ENCODE measurements at places on chromosomes 2 and 18. TPM values are rescaled to one million over a fixed set of nuclear protein-coding genes. Genes with fewer than 3 reads are reported as not detected.

GRCh38 chr2:72685638-72686213, 140.1 kb downstream of the EXOC6B start:
- H3K27me3 ChIP-seq, result no peaks in the 10 kb centered on the region
- H3K4me1 ChIP-seq, result no peaks in the 10 kb centered on the region
- no peaks in the 10 kb centered on the region for H3K36me3 ChIP-seq
- H3K27ac ChIP-seq, result no peak overlapping the region
- no peak overlapping the region for H3K4me3 ChIP-seq
- no peak for DNase-seq

- H3K4me3 ChIP-seq, result no peak overlapping the region
- no peaks in the 10 kb centered on the region for H3K27me3 ChIP-seq
- H3K4me1 ChIP-seq, result no peaks in the 10 kb centered on the region
- no peaks in the 10 kb centered on the region for H3K36me3 ChIP-seq
These were observed 283.7 kb downstream of the SUCLG1 start for GRCh38 chr2:84175340-84175739.

DNA sequence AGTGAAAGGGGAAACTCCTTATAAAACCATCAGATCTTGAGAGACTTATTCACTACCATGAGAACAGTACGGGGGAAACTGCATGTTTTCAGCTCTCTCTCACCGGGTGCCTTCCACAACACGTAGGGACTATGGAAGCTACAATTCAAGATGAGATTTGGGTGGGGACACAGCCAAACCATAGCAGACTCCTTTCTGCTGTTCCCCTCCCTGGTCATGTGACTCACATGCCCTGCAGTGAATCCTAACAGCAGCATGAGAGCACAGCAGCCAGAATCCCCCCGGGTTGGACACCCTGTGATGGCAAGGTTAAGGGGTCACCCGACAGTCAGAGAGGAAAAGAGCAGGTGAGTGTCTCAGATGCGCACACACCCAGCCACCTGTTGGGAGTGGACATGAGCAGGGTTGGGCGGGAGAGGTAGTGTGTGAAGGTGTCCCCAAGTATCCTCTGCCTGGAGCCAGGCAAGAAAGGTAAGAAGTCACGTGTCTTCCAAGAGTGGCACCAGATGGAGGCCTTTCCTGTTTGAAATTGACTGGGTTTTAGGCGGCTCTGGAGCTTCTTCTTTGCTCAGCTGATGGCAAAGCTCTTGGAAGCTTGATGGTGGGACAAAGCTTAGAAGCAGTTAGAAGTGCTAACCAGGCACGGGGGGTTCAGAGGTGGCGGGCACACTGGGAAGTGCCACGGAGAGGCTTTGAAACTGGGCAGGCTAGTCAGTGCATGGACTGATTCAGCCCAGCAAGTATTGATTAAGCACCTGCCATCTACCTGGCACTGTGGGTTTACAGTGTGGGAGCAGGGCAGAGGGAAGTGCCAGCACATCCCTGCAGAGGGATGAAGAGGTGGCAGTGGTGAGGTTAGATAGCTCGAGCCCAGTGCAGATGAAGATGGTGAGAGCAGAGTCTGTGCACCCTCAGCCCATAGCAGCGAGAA, 68.7 kb downstream of the RHOB start:
- no peak overlapping the region for H3K4me3 ChIP-seq
- H3K27me3 ChIP-seq, result no peaks in the 10 kb centered on the region
- no peaks in the 10 kb centered on the region for H3K36me3 ChIP-seq
- DNase-seq, result no peak
- no peak overlapping the region for H3K27ac ChIP-seq

DNA sequence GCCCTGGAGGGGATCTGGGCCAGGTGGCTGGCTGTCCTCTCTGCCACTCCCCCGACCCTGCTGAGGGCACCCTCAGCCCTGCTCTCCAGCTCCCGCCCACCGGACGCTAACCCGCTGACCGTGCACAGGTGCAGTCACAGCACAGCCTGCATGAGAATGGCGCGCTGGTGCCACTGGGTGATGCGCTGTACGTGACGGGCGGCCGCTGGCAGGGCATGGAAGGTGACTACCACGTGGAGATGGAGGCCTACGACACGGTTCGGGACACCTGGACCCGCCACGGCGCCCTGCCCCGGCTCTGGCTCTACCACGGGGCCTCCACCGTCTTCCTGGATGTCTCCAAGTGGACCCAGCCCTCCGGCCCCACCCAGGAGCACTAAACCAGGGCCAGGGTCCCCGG, 8.1 kb upstream of the ERFE start:
- H3K36me3 ChIP-seq, result no peaks in the 10 kb centered on the region
- no peak overlapping the region for H3K27ac ChIP-seq
- no peak for DNase-seq

Gene SERPINB5
- not detected for total RNA-seq

DNA sequence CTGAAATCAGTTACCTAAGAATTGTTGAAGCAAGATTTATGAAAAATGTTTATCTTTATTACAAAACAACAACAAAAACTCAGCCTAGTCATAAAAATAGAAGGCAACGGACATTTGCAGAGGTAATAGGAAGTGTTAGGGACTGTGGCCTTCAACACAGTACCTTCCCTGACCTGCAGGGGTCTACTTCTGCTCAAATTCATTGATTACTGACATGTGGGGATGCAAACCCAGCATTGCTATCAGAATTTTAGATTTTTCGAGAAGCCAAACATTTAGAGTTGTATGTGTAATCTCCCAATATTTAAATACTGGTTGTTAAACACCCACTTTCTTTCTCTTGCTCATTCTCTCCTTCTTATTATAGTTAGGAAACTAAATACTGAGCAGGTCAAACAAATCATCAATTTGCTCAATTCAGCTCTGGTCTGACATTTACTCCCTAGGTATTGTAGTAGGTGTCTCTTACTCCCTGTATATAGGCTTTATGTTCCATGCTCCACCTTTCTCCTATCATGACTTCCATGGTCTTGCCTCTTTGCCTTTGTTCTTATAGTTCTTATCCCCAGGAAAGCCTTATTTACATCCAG, 198.5 kb downstream of the UBE2E3 start:
- H3K4me1 ChIP-seq, result no peaks in the 10 kb centered on the region
- H3K27ac ChIP-seq, result no peak overlapping the region
- no peaks in the 10 kb centered on the region for H3K27me3 ChIP-seq
- no peak overlapping the region for H3K4me3 ChIP-seq

Gene SLC14A1
- 1.9 TPM for total RNA-seq

DNA sequence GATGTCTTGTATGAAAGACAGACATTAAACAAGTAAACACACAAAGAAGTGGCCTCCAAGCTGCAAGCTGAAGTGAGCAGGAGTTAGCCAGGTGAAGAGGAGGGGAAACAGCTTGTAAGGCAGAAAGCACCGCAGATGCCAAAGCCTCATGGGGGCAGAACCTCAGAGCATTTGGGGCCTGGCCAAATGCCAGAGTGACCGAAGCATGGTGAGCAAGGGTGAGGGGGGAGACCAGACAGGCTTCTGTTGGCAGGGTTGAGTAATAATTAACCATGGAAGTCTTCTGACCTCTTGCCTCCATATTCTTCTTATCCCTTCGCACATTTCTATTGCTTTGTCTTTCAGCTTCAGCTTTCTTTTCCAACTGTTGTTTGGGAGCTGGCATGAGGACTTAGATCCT, 5.6 kb downstream of the QPCT start:
- H3K27ac ChIP-seq, result no peak overlapping the region
- no peaks in the 10 kb centered on the region for H3K4me1 ChIP-seq

DNA sequence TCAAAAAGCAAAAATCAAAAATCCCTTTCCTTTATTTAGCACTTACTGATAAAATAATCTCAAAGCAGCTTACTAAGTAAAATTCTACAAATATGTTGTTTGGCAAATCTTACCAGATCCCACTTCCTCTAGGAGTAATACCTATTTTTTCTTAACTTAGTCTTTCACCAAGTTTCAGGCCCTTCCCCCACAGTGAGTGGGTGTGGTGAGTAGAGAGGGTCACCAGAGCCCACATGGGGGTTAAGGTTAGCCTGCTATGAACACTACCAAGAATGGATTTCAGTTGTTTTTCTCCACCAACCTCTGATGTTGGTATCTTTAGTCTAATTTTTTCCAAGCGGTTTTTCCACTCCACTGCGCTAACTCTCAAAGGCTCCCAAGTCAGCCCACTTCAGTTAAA, 23.2 kb downstream of the PIAS2 start:
- no peak overlapping the region for H3K4me3 ChIP-seq
- DNase-seq, result no peak
- no peaks in the 10 kb centered on the region for H3K27me3 ChIP-seq
- peaks cover 3% of the 10 kb centered on the region for H3K36me3 ChIP-seq

DNA sequence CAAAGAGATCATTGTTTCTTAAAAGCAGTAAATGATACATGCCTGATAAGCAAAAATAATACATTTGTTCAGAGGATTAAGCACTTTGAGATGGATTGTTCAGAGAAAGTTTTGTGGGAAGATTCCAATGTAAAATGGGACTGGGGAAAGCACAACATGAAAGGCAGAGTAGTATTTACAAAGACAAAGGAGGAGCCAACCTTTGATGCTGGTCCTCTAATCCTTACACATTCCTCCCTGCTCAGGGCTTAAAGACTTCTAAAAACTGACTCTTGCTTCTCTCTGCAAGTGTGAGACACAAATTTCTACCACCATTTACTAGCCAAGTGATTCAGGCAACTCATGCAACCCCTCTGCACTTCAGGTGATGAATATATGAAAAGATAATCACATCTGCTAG, 47.2 kb upstream of the REG3G start:
- no peak overlapping the region for H3K4me3 ChIP-seq
- no peak for DNase-seq
- no peaks in the 10 kb centered on the region for H3K36me3 ChIP-seq
- H3K27ac ChIP-seq, result no peak overlapping the region
- H3K4me1 ChIP-seq, result no peaks in the 10 kb centered on the region
- no peaks in the 10 kb centered on the region for H3K27me3 ChIP-seq

DNA sequence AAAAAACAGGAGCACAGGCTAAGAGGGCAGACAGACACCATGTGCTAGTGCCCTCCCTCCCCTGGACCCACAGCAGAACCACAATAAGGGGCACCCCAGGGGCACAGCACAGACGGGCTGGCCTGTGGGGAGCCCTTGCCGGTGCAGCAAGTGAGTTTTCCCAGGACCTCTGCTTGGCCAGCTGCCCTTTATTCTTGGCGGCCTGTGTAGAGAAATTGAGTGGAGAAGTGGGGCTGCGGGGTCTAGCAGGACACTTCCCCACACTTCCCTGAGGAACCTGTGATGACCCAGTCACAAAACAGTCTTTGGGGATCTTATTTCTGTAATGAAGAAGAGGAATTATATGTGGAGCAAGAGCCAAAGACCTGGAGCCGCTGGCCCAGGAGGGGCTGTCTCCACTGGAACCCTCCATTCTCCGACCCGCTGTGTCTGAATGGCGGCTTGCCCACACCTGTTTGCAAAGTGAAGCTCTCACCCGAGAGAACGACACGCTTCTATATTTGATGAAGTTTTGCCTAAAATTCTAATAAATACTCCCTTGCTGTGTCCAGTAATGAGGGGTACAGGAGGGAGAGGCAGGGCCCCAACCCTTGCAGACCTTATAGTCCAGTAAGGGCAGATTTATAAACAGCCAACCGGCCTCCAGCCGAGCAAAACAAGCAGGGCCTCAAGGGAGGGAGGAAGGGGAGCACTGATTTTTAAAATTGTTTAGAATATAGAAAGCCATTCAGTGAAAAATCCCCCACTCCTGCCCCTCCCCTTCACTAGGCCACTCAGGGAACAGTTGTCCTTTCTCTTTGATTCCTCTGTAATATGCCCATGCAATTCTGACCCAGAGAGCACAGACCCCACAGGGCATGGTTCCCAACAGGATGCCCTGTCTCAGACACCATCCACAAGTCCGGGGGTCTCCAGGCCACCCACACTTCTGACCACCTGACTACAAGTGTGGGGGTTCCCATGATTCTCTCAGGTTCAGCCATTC, 44.7 kb upstream of the SNED1 start:
- H3K27me3 ChIP-seq, result no peaks in the 10 kb centered on the region
- no peaks in the 10 kb centered on the region for H3K36me3 ChIP-seq
- H3K27ac ChIP-seq, result no peak overlapping the region

- H3K27me3 ChIP-seq, result no peaks in the 10 kb centered on the region
- no peaks in the 10 kb centered on the region for H3K36me3 ChIP-seq
- no peak for DNase-seq
These were observed 13.3 kb downstream of the MRPL44 start for GRCh38 chr2:223970343-223971128.

GRCh38 chr18:8848541-8848940, 143.2 kb downstream of the MTCL1 start:
- no peaks in the 10 kb centered on the region for H3K36me3 ChIP-seq
- no peak overlapping the region for H3K27ac ChIP-seq
- H3K4me1 ChIP-seq, result no peaks in the 10 kb centered on the region
- no peak for DNase-seq
- no peak overlapping the region for H3K4me3 ChIP-seq
- no peaks in the 10 kb centered on the region for H3K27me3 ChIP-seq

GRCh38 chr18:60910534-60910933, 422.7 kb upstream of the CDH20 start:
- no peaks in the 10 kb centered on the region for H3K36me3 ChIP-seq
- no peaks in the 10 kb centered on the region for H3K27me3 ChIP-seq
- H3K4me1 ChIP-seq, result no peaks in the 10 kb centered on the region
- no peak for DNase-seq

Gene SALL3
- total RNA-seq, result not detected

GRCh38 chr2:8281950-8282857, 399.7 kb upstream of the ID2 start:
- H3K4me3 ChIP-seq, result no peak overlapping the region
- no peaks in the 10 kb centered on the region for H3K4me1 ChIP-seq

Gene MEP1B
- total RNA-seq, result 0.61 TPM

- DNase-seq, result no peak
- no peak overlapping the region for H3K4me3 ChIP-seq
- no peaks in the 10 kb centered on the region for H3K36me3 ChIP-seq
- no peaks in the 10 kb centered on the region for H3K4me1 ChIP-seq
- H3K27ac ChIP-seq, result no peak overlapping the region
- H3K27me3 ChIP-seq, result no peaks in the 10 kb centered on the region
These were observed 31.6 kb downstream of the TRAPPC12 start for GRCh38 chr2:3411103-3411502.

Measured in right lobe of liver (tissue), 6 donors.